Stimulated activated CD8-positive, alpha-beta memory T cell treated with anti-CD3 and anti-CD28 coated beads, Interleukin-7, amount 100 ng/mL, for 4 hours (primary cell): ENCODE measurements at places on chromosomes 7 and 10.

- DNase-seq, result no peak
Measured at GRCh38 chr10:77162697-77163096, 474.9 kb downstream of the KCNMA1 start.

DNA sequence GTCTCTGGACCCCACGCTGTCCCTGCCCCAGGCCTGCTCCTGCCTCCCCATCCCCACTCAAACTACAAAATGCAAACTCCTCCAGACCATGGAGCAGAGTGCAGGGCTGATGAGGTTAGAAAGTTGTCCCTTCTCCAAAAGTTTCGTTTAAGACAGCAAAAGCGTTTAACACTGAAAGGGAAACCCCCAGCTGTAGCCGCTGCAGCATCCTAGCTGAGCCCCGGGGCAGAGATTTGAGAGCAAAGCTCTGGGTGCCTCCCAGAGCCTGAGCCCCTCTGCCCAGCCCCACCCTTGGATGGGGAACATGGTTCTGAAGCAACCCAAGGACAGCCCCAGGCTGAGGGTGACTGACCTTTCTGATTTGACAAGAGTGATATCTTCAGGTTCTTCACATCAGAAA lies 52.8 kb upstream of the ENO4 start:
- DNase-seq, result no peak

DNA sequence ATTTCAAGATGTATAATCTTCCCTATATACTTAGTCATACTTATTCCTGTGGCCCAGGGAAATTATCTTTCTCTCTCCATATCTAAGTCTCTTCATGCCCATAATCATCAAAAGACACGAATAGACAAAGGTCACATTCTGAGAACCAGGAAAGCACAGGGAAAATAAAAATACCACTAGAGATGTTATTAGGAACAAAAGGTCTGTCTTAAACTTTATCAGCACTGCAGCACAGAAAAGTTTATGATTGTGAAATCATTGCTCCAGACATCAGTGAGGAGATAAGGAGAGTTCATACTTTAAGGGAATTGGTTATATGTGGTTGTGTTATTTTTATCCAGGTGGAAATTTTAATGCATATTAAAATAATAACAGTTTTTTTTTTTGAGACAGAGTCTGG lies 974.6 kb upstream of the CELF2 start:
- no peak for DNase-seq

DNA sequence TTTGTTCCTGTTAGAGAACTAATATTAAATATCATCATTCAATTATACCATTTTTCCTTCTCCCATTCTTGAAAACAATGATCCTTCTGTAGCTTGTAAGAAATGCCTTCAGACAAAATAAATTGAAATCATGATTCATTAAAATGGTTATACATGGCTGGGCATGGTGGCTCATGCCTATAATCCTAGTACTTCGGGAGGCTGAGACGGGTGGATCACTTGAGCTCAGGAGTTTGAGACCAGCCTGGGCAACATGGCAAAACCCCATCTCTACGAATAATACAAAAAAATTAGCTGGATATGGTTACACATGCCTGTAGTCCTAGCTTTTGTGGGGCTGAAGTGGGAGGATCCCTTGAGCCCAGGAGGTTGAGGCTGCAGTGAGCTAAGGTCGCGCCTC lies 13.0 kb downstream of the CD36 start:
- no peak for DNase-seq

DNA sequence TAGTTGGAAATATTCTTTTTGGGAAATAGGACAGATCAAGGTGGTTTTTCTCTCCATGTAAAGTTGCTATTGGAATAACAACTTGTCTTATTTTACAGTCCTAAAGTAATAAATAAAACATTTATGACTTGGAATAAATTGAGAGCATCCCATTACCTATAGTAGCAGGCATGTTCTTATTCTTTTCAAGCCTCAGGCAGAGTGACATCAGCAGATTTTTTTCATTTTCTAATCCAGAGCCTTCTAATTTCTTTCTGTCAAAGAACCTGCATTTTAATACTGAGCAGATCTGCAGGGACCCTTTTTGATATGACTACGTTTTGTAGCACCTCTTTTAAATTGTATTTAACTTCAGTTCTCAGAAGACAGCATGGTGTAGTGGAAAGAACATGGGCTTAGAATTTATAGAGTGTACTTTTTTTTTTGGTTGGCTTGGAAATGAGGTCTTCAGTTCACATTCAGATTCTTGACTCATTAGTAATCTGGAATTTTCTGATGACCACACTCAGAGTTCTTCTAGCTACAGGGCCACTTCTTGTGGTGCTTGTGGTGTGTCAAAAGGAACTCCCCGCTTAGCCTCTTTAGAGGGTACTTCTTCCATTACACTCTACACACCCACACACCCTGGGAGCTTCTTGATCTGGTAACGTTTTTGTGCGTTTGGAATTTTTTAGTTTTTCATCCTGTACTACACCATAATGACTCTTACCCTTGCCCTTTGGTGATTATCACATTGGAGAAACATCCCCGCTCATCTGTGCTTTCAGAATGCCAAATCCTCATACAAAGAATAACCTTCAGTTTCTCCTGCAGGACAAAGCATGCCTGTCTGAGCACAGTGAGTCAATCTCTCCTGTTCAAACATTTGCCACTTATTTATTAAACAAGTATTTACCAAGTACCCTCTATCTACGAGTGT lies 34.6 kb downstream of the AGK start:
- peak; percentile 20 for DNase-seq

GRCh38 chr10:132847416-132847777 lies 61.5 kb upstream of the NKX6-2 start:
- no peak for DNase-seq

DNA sequence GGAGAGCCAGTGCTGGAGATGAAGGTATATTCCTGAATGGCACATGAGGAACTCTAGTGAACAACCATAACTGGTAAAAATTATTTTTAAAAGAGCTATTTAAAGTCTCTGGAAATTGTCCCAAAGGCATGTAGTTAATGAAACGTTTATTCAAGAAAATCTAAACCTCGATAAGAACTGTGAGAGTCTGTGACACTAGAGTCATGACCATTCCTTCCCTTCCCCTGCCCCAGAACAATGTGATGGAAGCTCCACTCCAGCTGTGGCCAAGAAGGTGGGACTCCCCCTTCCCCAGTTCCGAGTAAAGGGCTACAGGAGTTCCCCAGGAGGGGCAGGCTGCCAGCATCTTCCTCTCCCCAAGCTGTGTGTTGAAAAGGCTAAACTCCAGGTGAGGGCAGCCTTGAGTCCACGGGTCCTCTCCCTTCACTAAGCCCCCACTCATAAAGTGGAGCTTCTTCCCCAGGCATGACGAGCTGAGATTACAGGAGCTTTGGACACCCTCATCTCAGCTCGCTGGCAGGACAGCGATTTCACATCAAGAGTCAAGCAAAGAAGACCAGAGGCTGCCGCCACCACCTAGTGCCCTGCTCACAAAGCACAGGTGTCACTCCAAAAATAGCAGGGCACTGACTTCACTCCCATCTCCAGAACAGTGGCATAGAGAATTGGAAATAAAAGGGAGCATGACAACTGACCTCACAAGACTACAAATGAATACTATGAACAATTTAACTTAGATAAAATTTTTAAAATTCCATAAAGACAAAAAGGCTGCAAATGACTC lies 68.5 kb downstream of the NHLRC2 start:
- no peak for DNase-seq

DNA sequence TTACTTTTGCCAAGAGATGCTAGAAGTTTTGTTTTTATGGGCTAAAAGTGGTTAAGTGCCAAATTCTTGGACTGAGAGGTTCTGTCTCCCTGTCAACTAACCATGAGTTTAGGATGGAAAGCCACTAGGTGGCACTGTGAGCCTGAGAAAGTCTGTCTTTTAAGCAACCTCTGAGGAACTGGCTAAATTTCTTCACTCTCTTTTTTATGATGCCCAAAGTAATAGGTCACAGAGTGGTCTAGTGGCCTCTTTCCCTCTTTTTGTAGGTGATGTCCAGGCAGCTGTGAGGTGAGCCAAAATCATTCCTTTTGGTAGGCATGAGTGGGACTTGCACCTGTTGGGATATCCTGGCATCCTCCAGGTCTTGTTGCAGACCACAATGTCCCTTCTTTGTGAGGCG lies 56.8 kb downstream of the SND1 start:
- peak; percentile 57 for DNase-seq

DNA sequence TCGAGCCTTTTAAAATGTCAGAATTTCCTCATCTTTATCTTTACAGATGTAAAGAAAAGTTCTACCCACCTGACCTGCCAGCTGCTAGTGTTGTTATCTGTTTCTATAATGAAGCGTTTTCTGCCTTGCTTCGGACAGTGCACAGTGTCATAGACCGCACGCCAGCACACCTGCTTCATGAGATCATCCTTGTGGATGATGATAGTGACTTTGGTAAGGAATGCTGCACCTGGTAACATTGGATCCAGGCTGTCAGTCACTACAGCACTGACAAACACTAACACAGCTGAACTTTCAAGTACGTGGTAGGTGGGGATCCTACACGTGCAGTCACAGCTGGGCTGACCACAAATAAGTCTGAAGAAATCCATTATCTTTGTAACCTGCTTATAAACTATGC lies 77.6 kb downstream of the GALNT11 start:
- no peak for DNase-seq

GRCh38 chr10:818526-819220 lies 112.8 kb downstream of the LARP4B start:
- no peak for DNase-seq

DNA sequence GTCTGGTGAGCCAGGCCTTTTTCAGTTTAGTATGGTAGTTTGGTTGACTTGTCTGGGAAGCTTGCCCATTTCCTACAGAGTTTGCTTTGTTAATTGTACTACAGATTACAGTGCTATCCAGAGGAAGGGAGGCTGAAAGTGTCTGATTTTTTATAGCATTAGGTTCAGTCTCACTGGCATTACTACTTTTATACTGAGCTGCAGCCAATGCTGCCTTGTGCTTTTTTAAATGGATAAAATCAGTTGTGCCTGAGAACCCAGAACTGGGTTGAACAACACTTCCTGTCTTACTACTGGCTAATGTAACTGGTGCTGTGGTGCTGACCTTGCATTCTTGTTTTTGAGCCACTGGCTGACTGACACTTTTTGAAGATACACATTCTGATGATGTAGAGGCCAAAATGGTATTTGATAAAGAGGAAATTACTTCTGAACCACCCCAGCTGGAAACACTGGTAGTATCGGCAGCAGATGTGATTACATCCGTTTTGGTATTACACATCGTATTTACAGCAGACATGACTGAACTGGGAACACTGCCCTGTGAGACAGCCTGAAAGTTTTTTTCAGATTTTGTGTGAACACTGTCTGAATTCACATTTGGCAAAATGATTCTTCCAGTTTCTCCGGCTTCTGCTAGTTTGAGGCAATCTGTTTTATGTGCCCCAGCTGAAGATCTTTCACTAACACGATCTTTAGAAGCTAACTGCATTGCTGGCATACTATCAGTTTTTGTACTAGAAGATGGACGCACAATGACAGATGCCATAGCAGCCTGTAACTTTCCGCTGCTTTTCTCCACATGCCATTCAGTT lies 74.1 kb downstream of the NRBF2 start:
- no peak for DNase-seq

GRCh38 chr10:8803992-8804391 lies 749.5 kb downstream of the GATA3 start:
- DNase-seq, result no peak
